ENCODE measurements at places on chromosomes 5 and 9.

- DNase-seq = peak; percentile 12
These were observed 505 bp upstream of the ACER2 start for GRCh38 chr9:19408316-19408692.

DNA sequence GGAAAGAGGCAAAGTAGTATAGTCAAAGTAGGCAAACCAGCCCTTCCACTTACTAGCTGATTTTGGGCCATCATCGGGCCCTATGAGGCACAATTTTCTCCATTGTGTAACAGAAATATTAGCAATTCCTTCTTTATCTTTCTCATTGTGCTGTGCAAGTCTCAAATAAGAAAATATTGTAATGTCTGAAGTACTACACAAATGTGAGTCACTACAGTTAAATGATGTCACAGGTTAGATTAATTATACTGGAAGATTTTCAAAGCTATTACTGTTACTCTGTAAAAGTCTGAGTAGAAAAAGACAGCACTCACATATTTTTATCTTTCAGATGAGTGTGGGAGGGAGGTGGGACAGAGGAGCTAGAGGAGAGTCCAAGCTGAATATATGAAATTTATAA is 12.4 kb upstream of the TMC1 start:
- DNase-seq = no peak

DNA sequence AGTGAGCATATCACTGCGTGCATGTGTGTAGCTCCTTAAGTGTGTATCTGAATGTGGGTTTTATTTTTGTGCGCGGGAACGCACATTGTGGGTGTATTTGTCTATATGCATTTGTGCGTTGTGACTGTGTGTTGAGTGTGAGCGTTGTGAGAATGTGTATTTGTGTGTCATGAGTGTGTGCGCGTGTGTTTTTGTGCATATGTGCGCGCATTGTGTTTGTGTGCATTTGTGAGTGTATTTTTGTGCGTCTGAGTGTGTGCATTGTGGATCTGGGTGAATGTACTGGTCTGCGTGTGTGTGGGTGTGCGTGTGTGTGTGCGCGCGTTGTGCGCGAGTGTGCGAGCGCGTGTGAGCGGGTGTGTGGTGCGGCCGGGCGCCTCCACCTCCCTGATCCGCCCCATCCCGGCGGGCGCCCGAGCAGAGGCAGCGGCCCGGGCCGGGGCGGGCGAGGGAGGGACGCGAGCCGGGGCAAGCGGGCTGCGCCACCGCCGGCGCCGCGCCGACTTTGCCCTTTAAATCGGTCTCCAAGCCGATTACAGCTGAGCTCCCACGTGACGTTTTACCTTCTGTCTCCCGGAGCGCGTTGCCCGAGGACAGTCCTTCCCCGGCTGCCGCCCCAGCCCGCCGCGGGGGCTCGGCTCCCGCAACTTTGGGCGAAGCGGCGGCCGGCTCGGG is at the start of gene RASGRF2:
Gene RASGRF2 (plus strand): TSS at position 596 of the 675 bp plus-strand sequence. CDS start 376 bp downstream, outside the sequence.
- no peak for DNase-seq

GRCh38 chr5:13316176-13316575 is 628.3 kb downstream of the DNAH5 start:
- DNase-seq = no peak

DNA sequence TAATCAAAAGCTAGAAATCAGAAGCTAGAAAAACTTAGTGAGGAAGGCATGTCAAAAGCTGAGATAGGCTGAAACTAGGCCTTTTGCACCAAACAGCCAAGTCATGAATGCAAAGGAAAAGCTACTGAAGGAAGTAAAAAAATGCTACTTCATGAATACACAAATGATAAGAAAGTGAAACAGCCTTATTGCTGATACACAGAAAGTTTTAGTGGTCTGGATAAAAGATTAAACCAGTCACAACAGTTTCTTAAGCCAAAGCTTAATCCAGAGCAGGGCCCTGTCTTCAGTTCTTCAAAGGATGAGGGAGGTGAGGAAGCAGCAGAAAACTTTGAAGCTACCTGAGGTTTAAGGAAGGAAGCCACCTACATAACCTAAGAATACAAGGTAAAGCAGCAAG is 102.5 kb upstream of the SH3GL2 start:
- no peak for DNase-seq

DNA sequence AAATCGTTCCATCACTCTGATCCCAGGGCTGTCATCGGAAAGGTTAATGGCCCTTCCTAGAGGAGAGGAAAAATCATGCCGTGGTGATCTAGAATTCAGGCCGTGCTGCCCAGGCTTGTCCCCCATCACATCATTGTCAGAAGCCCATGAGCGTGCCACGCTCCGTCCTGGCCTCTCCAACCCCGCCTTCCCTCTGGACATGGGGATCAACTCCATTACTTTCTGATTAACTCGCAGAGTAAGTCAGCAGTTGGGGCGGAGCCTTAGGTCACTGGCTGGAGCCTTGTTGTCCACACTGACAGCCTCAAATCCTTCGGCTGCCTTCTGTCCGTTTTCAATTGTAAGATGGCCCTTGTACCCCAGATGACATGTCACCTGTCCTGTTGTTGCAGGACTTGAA is 75.0 kb downstream of the MVB12B start:
- no peak for DNase-seq

- no peak for DNase-seq
These were observed 391.5 kb downstream of the FGF10 start for GRCh38 chr5:43997647-43998272.

GRCh38 chr5:39055027-39055767 is 19.0 kb downstream of the RICTOR start:
- no peak for DNase-seq

- no peak for DNase-seq
These were observed 13.7 kb upstream of the ADRA1B start for GRCh38 chr5:159902444-159903121.

DNA sequence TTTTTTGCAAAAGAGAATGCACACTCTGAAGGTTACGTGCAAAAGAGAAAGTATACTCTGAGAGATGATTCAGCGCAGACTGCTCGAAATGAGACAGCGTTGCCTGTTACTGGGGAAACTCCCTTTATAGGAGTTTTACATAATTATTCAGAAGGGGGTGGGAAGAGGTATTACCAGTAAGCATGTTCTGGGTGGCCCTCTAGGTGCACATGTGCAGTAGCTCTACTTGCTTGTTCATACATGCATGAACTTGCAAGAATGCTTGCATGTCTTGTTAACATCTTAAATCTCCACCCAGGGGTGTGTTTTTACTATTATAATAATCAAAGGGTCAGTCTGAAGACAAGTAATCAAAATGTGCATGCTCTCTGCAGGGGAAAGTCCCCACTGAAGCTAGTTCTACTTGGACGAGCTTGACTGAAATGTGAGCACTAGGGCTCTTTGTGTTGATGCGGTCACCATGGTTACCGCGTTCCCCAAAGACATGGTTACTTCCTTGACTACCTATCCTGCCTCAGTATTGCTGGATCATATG is 75.5 kb downstream of the SGCD start:
- DNase-seq = peak; percentile 48

GRCh38 chr5:3778000-3778550 is 182.4 kb downstream of the IRX1 start:
- no peak for DNase-seq

DNA sequence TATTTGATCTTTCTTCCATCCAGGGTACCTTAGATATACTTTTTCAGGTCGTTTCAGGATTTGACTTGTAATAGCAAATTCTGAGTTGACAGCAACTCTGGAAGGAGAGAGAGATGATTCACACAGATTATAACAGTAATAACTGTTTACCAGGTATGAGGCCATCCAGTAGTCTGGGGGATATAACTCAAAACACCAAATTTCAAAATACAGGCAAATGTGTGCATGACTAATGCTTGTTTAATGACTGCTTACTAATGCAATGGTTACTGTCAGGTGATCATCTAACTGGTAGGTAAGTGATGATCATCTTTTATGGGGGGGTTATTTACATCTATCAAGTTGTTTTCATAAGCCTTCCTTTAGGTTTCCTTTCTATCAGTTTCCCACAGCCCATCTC is 412.3 kb downstream of the MAT2B start:
- DNase-seq = no peak

- no peak for DNase-seq
These were observed 24.9 kb upstream of the SMU1 start for GRCh38 chr9:33101104-33101951.

DNA sequence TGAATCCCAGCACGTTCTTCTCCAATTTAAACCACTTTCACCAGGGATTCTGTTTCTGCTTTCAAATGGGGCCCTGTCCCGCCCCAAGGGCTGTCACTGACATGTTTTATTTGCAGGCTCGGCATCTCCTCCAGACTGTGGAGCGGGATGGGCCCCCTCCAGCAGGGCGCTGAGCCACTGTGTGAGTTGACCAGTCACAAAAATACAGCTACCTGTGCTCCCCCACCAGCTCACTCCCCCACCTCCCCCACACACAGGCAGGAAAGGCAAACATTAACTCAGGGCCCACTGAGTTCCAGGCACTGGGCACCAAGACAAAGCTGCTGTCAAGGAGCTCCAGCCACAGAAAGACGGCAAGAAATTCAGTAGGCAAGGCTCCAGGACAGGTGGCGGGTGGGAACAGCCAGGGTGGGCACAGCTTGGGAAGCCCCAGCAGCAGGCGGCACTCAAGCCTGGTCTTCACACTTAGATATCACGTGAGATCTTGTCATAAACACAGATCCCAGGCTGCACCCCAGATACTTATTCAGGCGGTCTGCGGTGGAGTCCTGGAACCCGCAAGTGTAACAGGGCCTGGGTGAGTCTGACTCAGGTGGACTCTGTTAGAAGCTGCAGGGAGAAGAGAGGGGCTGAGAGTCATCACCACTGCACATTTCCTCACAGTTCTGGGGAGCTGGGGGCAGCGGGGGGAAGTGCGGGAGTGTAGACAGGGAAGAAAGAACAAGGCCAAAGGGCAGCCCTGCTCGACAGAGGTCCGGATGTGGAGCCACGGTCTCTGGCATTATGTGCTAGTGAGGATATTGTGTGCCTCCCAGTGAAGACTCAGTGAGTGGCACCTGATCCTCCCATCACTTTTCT is 44.7 kb downstream of the OR2V1 start:
- DNase-seq = no peak

DNA sequence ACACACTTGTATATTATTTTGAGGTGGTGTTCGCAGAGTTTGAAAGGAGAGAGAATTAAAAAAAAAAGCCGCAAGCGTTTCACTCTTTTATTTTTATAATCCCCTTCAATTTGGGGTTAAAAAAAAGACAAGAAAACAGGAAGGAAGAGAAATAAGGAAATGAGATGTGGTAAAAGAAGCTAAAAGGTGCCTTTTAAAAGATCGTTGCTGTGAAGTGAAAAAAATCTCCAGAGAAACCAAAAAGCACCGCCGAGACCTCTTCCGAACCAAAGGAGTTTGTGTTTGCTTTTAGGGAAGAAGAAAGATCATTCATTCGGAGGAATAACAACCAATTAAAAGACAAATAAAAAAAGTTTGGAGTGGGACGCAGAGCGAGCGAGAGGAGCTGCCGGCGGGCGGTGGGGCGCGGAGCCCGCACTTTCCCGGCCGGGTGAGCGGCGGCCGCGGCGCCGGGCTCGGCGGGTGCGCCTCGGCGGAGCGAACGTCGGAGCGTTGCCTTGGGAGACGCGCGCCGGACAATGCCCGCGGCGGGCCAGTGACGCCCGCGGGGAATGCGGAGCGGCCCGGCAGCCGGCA is 355 bp downstream of the TLE4 start:
- no peak for DNase-seq

DNA sequence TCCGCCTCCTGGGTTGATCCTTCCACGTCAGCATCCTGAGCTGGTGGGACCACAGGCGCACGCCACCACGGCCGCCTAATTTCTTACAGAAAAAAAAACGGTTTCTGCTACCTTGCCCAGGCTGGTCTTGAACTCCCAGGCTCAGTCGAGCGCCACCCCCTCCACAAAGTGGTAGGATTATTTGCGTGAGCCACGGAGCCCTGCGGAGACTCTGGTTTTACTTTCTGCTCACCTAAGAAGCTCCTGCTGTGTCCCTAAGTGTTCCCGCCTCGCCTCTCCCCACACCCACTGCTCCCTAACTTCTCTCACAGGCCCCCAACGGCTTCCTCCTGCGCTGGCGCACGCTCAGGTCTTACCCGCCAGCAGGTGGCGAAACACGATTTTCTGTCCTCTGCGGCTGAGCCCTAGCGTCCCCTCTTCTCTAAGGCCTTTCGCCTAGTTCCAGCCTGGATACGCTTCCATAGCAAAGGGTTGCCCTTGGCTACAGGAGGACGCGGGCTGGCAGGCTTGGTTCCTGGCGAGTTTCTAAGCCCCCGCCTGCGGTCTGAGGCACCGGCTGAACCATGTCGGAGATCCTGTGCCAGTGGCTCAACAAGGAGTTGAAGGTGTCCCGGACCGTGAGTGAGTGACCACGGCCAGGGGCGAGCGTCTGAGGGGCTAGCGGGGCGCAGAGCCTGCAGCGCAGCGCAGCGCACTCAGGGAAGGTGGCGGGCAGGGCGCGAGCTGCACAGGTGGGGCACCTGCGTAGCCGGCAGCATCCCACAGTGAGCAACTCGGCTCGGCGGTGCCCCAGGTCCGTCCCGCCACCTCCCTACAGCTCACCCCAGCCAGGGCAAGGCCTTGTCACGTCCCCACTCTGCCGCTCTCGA is at the start of gene SPEF2:
Gene SPEF2 (plus strand): TSS at position 429 of the 869 bp plus-strand sequence. CDS start 135 bp downstream, at position 564.
- DNase-seq = peak; percentile 48

DNA sequence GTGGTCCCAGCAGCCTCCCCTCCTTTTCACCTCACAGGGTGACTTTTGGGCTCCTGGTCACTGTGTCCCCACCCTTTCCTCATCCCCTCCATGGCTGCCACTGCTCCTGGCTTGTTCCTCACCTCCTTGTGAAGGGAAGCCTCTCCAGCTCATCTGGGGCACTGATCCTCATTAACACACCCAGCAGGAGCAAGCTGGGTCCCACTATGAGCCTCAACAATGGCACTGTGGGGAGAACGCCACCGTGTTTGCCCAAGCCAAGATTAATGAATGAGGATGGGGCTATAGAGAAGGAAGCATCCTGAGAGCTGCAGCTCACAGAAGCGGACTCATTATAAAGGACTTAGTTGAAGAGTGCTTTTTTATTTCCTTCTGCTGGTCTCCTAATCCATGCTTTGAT is 118.4 kb downstream of the MARCHF11 start:
- DNase-seq = no peak

DNA sequence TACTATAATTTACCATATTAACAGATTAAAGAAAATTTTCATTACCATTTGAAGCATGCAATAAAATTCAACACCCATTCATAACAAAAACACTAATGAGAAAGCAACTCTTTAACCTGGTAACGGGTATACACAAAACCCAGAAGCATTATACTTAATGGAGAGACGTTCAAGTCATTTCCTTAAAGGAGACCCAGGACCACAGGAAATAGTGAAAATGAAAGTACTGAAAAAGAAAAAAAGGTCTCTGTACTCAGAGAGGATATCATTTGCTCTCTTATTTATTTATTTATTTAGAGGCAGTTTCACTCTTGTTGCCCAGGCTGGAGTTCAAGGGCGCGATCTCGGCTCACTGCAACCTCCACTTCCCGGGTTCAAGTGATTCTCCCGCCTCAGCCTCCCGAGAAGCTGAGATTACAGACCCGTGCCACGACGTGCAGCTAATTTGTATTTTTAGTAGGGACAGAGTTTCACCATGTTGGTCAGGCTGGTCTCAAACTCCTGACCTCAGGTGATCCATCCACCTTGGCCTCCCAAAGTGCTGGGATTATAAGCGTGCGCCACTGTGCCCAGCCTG is 61.6 kb downstream of the SETX start:
- DNase-seq = no peak

Measured in NAMALWA (cell line).